ENCODE measurements at places on chromosomes 1 and 21.
A peak's percentile ranks its signal among the peaks of the same experiment; 100 is the strongest.

DNA sequence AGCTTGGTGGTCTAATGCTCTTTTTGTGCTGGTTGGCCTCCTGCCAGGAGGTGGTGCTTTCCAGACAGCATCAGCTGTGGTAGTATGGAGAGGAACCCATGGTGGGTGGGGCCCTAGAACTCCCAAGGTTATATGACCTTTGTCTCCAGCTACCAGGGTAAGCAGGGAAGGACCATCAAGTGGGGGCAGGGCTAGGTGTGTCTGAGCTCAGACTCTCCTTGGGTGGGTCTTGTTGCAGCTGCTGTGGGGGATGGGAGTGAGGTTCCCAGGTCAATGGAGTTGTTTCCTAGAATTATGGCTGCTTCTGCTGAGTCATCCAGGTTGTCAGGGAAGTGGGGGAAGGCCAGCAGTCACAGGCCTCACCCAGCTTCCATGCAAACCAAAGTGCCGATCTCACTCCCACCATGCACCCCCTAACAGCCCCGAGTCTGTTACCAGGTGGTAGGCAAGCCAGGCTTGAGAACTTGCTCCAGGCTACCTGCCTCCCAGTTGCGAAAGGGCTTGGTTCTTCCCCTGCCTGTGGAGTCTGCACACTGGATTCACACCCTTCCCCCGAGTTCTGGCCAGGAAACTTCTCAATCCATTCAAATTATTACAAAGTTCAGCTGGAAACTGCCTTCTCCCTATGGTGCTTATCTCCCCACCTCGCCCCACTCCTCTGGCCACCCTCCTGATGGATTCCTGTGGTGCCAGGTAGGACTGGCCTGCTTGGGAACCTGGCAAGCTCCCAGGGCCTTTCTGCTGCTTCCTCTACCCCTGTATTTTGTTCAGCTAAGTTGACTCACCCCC is 37.8 kb downstream of the DRAM2 start:
- DNase-seq = no peak

DNA sequence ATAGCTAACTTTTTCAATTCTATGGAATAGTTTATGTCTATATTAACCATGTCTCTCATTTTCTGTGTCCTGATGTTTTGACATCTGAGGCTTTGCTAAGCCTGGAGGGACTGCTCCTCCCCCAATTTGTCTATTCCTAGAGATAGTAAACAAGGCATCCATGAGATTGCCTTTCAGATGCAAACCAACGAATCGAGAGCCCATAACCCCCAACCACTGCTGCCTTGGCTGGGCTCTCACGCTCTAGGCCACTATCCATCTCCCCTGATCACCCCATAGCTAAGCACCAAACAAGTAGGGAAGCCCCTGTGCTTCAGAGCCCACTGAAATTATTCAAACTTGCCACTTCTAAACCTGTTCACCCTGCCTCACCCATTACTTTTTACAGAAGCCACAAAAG is 437.7 kb downstream of the SETD4 start:
- DNase-seq = no peak

DNA sequence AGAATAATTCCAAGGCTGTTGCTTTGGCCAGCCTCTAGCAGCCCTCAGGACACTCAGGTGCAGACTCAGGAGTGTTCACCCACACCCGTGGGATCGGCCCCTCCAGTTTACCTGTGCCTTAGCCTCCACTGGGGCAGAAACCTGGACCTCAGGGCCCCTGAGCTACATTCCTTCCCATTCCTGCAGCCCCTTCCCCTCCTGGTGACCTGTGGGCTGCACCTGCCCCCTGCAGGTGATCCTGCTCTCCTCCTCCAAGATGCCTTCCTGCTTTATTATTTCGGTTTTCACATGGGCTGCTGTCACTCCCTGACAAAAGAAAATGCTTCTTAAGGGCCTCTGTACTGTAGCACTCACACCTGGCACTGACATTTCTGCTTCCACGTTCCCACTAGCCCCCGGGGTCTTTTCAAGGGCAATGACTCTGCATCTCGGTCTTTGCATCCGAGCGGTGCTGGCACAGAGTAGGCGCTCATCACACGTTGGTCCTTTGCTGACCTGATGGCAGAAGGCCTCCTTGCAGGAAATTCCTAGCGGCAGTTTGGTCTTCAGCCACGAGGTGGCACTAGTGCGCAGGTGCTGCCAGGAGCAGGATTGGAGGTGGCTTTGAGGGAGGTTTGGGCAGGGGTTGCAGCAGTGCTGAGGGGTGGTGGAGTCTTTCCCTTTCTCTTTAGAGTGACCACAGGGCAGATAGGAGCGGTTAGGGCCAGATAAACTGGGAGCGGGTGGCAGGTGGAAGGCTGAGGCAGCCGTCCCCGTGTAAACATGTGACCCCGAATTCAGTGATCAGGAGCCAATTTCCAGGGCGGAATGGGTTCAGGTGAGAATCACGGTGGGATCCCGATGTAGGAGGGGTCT is 25.3 kb upstream of the ETV3 start:
- DNase-seq = peak; percentile 74

- no peak for DNase-seq
Observed at GRCh38 chr1:35430762-35431161, 126.4 kb downstream of the KIAA0319L start.

GRCh38 chr1:77253211-77253610 is 28.6 kb upstream of the AK5 start:
- DNase-seq = no peak

DNA sequence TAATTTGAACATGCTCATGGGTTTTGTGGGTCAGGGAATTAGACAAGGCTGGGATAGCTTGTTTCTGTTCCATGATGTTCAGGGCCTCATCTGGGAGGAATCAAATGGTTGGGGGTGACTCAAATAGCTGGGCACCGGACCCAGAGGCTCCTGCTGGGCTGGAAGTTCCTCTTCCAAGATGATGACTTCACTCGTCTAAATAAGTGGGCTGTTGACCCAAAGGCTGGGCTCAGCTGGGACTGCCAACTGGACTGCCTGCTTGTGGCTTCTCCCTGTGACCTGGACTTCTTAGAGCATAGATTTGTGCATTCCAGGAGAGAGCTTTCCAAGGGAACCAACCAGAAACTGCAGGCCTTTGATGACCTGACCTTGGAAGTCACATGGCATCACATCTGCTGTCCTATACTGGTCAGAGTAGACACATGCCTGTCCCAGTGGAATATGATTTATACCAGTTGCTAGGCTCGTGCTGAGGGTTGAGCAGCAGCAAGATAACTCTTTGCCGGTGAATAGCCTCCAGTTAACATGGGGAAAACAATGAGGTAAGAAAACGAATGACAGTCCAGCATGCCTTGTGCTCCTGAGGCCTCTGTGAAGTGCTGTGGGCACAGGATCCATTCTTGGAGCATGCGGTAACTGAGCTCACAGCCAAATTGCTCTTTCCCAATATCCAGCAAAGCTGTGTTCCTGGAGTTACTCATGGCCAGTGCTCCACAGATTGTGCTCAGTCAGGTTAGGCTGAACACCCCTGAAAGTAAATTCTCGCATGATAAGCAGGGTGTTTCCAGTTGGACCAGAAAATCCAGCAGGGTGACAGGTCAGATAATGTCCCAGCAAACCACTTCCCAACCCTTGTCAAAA is 272.9 kb upstream of the TMEM51 start:
- DNase-seq = no peak

GRCh38 chr1:6859415-6860343 is 74.4 kb downstream of the CAMTA1 start:
- no peak for DNase-seq

DNA sequence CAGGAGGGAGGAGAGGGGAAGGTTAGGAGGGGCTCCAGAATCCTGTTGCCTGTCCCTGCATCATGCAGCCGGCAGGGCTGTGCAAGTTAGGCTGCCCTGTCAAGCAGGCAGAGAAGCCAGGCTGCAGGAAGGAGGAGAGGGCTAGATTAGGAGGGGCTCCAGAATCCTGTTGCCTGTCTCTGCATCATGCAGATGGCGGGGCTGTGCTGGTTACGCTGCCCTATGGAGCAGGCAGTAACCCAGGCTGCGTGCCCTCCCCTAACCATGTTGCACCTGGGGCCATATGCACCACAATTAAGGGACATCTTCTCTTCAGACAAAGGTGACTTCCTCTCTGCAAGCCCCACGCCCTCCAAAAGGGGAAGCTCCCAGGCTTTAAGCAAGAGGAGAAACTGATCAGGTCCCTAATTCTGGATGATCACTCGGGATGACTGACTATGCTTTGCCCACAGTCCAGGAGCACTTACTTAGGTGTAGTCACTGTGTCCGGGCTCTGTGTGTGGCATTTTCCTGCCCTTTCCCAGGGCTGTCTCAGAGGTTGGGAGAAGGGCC is 457.4 kb downstream of the SETD4 start:
- no peak for DNase-seq

DNA sequence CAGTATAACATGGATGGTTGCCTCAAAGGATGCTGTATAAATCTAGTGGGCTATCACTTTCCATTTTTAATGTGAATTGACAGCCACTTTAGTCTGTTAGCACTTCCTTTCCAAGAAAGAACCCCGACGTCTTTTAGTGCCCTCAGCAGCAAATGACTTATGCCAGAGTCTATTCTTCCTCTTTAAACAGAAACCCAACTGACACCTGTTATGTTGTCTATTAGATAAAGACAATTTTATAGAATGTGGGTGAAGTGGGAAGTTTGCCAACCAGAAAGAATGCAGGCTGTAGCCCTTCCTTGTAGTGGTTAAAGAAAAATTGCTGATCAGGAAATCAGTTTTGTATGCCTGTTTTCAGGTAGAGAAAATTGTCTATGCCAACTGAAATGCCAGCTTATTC is 344.9 kb downstream of the ZNF326 start:
- DNase-seq = no peak

DNA sequence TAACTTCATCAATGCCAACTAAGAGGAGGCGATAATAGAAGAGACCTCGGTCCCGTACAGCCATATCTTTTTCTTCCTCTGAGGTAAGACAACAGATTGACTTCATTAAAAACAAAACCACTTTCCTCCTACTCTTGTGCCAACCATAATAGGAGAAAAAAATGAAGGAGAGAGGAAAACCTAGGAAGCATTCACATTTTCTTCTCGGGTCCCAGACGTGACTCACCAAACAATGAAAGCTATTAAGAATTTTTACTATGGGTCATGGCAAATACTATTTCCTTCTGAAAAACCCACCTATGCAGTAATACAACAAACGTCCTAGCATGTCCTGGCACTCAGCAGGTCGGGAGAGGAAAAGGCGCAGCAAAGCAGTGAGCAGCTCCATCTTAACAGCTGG is 8.6 kb upstream of the BCL2L15 start:
- DNase-seq = no peak

DNA sequence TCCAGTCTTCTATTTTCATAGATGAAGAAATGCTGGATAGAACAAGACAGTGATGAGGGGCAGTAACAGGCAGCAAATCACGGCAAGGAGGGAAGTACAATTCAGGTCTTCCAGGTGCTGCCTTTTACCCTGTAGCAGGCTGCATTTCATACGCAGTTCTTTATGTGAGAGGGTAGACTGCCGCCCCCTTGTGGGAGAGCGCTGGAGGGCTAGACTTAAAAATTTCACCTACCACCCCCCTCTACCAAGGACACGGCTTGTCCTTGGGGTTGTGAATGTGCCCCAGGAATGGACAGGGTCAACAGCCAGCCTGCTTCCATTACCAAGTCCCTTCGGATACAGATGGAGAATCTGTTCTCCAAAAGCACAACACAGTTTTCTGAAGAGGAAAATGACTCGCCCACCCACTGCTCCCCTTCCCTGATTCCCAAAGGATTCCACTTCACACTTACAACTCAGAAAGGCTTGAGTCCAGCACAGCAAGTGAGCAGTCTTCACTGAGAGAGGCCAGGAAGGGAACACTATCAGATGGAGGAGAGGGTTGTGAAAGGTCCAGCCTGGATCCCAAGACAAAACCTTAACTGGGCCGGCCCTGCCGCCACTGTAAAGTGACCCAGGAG is 7.4 kb downstream of the WDR77 start:
- peak; percentile 66 for DNase-seq
